ENCODE measurements at places on chromosomes 6 and 20.

GRCh38 chr6:39029156-39030011 lies 19.2 kb upstream of the GLP1R start:
- DNase-seq, result no peak

DNA sequence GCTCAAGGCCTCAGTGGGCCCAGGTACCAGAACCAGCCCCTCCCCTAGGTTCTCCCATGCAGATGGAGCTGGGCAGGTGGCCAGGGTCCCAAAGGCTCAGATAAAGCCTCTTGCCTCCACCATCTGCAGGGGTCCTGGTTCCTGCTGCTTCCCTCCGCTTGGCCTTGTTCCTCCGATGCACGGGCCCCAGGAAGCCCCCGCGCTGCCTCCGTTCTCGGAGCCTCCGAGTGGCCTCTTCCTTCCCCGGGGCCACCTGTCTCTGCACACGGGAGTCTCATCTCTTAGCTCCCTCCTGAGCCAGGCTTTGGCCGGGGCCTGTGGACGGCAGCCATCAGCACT lies 1.9 kb upstream of the PTK6 start:
- no peak for DNase-seq

GRCh38 chr6:2782356-2782708 lies 17.1 kb downstream of the WRNIP1 start:
- no peak for DNase-seq

DNA sequence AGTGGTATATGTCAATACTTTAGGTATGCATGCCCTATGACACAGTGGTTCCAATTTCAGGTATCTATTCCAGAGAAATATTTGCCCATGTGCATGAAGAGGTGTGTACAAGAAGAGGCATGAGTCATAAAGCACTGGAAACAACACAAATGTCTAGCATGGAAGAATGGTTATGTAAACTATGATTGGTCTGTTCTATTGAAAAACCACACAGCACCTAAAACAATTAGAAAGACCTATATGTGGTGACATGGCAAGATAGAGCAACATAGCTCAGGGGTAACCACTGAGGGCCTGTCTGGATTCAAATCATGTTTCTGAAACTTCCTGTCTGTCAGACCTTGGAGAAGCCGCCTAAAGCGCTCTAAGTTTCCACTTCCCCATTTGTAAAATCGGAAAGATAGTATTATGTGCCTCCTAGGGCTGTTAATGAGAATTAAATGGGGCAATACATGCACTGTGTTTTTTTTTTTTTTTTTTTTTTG lies 76.0 kb upstream of the SHLD1 start:
- DNase-seq, result no peak

DNA sequence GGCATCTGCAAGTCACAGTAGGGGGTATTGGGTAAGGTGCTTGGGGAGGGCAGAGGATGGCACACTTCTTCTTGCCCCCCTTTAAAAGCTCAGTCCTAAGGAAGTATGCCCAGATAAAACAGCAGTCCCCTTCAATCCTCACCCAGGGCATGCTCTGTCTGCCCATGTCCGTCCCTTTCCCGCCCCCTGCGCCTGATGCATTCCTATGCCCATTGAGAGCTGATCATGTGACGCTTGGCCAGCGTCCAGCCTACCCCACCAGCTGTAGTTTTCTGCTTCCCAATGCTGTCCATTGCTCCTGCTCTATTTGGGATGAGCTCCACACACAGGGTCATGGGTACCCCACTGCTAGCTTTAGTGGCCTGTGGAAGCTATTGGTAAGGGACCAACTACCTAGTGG lies 8.3 kb downstream of the SIGLEC1 start:
- DNase-seq, result no peak

DNA sequence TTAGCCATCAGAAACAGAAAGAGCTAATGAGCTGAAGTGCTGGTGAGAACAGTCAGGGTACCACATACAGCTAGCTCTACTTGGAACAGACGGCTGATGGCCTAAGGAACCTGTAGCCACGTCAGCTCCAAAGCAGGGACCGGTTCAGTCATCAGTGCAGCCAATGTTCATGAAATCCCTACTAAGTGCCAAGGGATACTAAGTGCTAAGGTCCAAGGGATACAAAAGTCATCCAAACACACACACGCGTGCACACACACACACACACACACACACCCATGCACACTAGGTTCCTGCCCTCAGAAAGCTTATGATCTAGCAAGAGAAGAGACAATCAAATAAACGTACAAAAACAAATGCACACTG lies 53.6 kb downstream of the MAP3K5 start:
- DNase-seq, result no peak

GRCh38 chr20:33262658-33263065 lies 20.4 kb upstream of the BPIFB1 start:
- DNase-seq, result no peak

GRCh38 chr20:51339721-51340450 lies 202.6 kb downstream of the NFATC2 start:
- DNase-seq, result no peak

DNA sequence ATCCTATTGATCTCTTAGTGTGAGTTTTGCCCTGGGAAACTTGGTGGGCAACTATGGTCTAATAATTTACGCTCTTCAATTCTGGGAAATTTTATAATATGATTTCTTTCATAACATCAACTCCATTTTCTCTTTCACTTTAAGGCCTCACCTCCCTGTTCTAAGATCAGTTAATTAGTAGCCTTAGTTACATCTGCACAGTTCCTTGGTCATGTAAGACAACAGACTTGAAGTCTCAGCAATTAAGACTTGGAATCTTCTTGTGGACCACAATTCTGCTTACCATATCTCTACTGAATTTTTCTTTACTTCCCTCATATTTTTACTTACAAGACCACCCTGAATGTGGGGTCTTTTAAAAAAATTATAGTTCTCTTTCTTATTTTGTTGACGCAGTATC lies 8.7 kb downstream of the ENPP3 start:
- DNase-seq, result no peak

DNA sequence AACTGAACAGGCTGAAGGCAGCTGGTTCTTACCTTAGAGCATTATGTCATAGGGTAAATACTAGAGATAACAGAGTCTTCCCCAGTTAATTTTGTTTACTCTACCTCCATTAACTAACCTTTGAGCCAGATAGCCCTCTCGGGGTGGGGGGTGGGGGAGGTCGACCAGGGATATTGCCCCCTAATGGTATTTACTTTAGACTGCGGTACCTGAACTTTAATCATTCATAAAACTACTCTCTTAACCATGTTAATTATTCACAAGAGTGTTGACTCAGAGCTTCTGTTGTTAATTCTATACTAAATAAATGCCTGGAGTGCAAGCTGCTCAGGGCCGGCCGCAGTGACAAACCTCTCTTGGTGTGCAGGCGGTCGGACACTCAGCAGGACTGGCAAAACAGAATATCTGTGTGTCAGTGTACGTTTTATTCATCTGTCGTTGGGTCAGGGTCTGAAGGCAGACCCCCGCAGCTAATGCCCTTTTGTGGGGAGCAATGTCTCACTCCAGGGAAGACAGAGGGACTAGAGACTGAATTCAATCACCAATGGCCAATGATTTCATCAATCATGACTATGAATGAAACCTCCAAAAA lies 152.4 kb upstream of the COL21A1 start:
- no peak for DNase-seq

- DNase-seq, result no peak
Observed at GRCh38 chr6:7417684-7418083, 28.1 kb downstream of the RIOK1 start.

DNA sequence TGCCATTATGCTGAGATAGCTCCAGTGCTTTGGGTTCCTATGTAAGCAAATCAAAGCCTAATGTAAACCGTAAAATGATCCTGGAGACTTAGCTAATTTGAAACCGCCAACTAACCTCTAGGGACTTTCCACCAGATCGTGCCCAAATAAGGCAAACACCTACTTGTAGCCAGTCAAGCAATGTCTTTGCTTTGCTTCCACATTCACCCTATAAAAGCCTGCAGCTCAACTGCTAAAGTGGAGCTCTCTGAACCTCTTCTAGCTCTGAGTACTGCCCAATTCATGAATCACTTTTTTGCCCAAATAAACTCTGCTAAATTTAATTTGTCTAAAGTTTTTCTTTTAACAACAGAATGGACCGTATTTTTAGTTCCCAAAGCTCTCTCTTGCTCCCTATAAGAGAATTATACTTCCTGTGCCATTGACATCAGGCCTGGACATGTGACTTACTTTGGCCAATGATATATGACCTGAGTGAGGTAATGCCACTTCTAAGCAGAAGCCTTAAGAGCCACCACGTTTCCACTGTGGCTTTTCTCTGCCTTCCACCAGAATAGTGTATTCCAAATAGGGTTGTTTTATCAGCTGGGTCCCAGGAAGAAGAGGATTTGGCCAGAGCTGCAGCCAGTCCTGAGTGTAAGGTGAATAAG lies 34.8 kb upstream of the PSMF1 start:
- DNase-seq, result no peak

GRCh38 chr20:18404172-18404571 lies 62.7 kb downstream of the DZANK1 start:
- no peak for DNase-seq

DNA sequence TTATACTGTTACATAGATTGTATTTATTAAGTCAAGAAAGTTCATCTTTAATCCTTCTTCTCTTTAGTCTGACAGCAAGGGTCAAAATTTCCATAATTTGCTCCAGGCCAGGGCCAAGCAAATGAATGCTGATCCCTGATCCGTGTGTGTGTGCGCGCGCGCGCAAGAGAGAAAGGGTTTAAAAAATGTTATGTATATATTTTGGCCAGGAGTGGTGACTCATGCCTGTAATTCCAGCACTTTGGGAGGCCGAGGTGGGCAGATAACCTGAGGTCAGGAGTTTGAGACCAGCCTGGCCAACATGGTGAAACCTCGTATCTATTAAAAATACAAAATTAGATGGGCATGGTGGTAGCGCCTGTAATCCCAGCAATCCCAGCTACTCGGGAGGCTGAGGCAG lies 61.7 kb downstream of the GTF2H5 start:
- no peak for DNase-seq

DNA sequence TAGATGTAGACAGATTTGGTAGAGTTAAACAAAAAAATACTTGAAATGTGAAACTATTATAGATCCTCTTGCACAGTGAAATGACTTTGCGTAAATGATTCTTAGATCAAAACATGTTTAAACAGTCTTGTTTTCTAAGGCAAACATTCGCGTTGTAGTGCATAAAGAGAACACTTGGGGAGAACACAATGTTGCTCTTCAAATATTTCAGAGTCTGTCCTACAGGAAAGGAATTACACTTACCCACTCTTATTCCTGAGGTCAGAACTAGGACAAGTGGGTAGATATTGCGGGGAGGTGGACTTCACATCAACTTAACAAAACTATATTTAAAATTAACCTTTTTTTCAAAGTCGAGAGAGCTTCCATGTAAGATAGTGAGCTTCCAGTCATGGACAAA lies 183.5 kb upstream of the PCSK2 start:
- DNase-seq, result no peak

GRCh38 chr6:163756079-163756478 lies 341.6 kb downstream of the QKI start:
- DNase-seq, result no peak

DNA sequence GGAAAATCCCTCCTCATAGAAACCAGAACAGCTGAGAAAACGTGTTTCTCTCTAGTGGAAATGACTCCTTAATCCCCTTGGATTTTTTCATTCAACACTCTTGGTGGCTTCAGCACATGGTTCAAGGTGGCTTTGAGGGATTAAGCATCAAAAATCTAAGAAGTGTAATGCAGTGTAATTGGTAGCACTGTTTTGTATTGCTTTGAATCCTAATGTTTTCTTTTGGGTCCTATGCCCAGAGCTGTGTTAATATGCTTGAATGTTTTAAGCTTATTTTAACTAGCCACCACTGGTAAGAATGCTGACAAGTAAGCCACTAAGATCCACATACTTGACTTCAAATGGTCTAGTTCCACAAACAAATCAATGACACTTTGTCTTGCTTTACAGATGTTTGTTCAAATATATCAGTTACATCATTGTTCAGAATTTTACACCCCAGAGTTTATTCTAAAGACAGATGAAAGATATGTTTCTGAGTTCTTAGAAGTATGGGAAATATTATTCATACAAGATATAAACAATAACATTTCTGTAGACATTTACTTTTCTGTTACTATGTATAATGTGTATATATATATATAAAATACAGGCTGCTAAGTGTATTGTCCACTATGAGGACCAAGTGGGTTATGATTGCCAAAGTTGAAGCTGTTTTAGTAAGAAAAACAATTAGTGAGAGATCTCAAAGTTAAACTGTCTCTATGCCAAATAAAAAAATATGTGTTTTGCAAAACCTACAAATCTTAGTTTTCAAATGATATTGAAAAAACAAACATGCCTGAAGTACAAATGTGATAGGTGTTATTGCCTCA lies 220.8 kb downstream of the OGFRL1 start:
- DNase-seq, result no peak

DNA sequence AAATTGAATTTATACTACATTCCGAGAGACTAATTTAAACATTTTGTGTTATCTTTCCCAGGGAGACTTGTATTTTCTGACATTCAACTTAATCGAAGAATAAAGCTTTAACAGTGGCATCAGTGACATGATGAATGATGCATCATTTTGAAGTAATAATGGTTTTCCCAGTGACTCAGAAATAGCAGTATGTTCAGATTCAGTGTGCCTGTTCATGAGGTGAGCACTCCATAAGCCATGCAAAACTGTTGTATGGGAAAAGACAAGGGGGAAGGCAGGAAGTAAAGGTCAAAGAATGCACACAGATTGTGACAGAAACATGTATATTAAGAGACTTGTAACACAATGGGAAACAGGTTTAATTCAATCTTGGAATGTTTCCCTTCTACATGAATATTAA lies 1348.2 kb upstream of the GJE1 start:
- no peak for DNase-seq

- DNase-seq, result no peak
Observed at GRCh38 chr6:158170656-158171081, 2.5 kb downstream of the GTF2H5 start.

DNA sequence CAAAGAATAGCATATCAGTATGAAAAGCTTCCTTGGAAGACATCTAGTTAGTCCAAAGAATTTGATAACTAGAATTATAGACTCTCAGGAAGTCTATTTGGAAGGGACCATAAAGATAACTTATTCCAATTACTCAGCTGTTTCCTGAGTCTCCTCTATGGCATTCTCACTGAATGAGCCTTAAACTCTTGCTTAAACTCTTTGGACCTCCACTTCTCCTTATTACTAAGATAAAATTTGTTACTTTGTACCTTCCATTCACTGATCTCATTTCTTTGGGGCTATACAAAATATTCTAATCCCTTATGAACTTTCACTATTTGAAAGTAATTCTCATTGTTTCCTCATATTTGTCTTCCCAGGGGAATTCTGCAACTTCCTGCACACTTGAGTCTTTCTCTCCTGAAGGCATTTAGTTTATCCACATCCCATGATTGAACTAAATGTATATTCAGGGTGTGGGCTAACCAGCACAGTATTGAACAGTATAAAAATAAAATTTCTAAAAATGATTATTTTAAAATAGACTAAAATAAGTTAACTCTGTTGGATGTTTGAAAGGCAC lies 67.1 kb upstream of the NOTCH4 start:
- DNase-seq, result no peak

- no peak for DNase-seq
Observed at GRCh38 chr6:15254070-15254975, 8.5 kb downstream of the JARID2 start.

- no peak for DNase-seq
Observed at GRCh38 chr6:1970151-1970561, 275.2 kb downstream of the GMDS start.
